Upper lobe of left lung (tissue), 6 donors: ENCODE measurements at places on chromosomes 7 and 10. TPM values are rescaled to one million over a fixed set of nuclear protein-coding genes. Genes with fewer than 3 reads are reported as not detected.
A peak's percentile ranks its signal among the peaks of the same experiment; 100 is the strongest.

Gene BMPER
- 6.1 TPM for total RNA-seq

DNA sequence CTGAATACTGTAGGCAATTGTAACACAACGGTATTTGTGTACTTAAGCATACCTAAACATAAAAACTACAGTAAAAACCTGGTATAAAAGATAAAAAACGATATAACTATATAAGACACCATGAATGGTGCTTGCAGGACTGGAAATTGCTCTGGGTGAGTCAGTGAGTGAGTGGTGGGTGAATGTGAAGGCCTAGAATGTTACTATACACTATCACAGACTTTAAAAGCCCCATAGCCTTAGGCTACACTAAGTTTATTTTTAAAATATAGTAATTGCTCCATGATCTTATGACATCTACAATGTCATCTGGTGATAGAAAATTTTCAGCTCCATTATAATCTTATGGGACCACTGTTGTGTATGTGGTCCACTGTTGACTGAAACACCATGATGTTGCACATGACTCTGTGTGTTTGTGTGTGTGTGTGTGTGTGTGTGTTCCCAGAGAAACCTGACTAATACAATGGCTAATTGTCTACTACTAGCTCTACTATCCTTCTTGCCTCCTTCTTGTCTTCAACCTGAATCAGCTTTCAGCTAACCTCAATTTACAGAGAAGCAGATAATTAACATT is 27.6 kb upstream of the PRPF18 start:
- no peak for DNase-seq

DNA sequence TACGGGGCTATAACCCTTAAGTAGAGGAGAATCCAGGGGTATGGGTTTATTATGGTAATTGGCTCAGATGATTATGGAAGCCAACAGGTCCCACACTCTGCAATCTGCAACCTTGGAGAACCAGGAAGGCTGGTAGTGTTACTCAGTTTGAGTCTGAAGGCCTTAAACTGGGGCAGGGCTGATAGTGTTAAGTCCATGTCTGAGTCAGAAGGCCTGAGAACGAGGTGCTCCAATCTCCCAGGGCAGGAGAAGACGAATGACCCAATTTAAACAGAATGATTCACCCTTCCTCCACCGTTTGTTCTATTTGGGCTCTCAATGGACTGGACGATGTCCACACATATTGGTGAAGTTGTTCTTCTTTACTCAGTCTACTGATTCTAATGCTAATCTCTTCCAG is 244.5 kb upstream of the PTER start:
- no peak for DNase-seq

Gene PTEN
- 114 TPM for total RNA-seq

- DNase-seq: no peak
These were observed 34.6 kb downstream of the KAZALD1 start for GRCh38 chr10:101096378-101096777.

DNA sequence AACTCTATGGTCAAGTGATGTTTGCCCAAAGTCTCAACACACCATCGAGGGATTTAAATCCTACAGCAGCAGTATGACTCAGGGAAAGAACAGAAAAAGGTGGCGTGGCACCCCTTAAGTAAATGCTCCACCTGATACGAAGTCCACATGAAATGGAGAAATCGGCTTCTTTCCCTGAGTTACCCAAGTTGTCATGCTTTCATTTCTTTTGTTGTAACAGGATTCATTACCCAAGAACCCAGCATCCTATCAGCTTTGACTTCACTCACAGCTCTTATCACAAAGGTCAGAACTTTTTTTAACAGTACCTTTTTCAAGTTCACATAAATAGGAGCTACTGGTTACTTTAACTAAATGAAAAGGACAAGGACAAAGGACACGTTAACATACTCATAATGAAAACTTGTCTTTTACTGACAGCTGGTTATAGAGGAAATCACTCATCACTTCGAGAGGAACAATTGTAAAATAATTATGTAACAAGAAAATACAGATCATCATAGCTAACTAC is 219.8 kb upstream of the FRMD4A start:
- no peak for DNase-seq

DNA sequence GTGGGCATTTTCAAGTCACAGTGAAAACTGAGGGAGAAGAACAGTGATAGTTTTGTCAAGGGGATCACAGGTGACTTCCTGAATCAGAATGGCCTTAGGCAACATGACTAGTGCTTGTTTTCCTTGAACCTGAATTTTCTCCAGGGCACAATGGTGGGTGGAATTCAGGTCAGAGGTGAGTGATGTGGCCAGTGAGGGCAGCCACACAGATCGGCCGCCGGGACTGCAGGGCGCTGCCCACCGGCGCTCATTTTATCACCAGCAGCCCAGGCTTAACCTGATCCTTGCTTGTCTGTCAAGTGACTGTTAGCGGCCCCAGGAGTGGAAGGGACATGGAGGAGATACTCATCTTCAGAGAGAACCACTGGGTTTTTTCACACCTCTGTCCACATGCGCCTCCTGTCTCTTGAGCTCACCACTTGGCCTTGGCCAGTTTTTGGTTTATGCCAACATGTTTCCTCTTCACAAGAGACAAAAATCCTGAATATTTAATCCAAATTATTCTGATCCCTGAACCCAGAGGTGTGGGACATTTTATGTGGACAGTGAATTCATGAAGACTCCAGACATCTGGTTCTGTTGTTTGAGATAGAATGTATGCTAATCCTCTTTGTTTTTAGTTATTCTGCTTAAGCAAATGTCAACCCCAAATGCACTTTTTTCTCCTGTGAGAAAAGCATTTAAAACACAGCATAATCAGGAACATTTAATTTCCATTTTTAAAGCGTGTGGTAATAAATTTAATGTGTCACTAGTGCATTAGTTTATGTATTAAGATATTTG is 108.7 kb downstream of the DOCK1 start:
- DNase-seq: peak; percentile 58

- DNase-seq: peak; percentile 12
These were observed 5.2 kb downstream of the ANTXRL start for GRCh38 chr10:46291817-46292572.

DNA sequence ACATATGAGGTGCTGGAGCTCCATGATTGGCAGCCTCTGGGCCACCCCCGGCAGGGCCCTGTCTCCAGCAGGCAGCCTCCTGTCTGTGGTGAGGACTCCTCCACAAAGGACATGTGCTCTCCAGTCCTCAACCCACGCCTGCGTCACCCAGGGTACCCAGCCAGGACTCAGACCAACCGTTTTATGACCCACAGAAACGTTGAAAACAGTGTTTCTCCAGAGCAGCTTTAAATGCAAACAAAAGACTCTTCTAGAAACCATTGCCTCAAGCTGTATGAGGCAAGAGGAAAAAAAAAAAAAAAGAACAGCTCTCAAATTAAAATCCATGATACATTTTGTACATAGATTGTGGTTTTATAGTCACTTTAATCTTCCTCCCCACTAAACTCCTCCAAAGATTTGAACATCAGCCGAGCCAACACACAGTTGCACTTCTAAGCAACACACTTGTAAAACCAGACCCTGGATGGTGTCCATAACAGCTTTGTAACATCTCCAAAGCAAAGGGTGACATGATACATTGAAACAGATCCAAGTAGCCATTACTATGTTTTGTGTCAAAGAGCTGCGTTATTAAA is 175.0 kb upstream of the LYZL2 start:
- no peak for DNase-seq

- peak; percentile 32 for DNase-seq
These were observed 161.6 kb downstream of the PKD1L1 start for GRCh38 chr7:47786557-47787248.

- DNase-seq: no peak
These were observed 6.3 kb downstream of the PLEKHA8 start for GRCh38 chr7:30034501-30034900.

GRCh38 chr7:130118801-130119200 is 48.5 kb downstream of the KLHDC10 start:
- no peak for DNase-seq

- no peak for DNase-seq
These were observed 498 bp upstream of the ST7 start for GRCh38 chr7:116952635-116953371.

Gene TMEM270
- not detected for total RNA-seq

DNA sequence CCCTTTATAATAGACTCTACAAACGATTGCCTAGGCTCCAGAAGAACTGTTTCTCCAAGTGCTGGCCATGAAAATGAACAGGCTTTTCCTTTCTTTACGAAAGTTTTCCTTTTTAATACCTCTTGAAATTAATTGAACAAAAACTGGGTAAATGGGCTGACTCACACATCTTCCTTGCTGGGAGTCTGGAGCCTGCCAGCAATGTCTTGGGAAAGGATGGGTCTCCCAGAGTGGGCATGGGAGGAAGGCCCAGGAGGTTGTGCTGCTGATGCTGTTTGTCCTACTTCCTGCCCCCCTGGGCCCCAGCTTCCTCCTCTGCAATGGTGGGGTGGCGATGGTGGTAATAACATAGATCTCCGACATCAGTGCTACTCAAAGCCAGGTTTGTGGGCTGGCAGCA is 174.1 kb downstream of the RPS24 start:
- DNase-seq: no peak

DNA sequence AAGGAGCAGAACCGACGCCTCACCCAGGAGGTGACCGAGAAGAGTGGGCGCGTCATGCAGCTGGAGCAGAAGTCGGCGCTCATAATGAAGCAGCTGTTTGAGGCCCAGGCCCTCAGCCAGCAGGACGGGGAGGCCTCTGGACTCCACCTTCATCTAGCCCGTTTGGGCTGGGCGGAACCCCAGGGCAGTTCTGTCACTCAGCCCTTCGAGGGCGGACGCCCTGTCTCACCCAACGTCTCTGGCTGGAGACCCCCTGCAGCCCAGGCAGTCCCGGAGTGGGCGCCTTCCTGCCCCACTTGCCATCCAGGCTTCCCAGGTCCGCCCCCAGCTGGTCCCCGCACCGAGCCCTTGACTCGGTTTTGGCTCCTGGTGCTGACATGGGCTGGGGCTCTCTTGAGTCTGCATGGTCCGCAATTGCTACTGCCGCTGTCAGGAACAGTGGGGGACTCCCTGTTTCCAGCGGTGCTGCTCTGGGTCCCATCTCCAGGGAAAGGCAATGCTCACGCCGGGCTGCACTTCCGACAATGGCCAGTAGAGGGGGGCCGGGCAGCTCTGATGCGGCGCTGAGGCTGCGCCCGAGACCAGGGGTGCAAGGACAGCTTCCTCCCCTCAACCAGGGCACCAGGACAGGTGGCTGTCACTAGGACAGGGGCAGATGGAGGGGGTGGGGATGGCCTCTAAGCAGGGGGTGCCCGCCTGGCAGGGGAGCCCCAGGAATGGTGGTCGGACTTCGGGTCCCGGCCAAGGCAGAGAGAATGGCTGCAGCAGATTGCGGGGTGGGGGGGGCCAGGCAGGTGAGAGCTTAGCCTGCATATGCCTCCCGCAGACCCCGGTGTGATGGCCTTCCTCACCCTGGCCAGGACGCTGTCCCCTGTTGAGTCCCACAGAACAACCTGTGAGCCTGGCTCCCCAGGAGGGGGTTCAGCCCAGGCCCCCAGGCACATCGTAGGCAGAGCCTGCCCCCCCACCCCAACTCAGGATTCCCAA is 71.2 kb upstream of the KCTD7 start:
- peak; percentile 74 for DNase-seq

GRCh38 chr7:11026452-11027359 is 53.0 kb downstream of the PHF14 start:
- DNase-seq: no peak

GRCh38 chr10:130740166-130740565 is 571.4 kb downstream of the TCERG1L start:
- DNase-seq: no peak

GRCh38 chr10:22667093-22667480 is 47.3 kb downstream of the PIP4K2A start:
- DNase-seq: no peak

GRCh38 chr7:49789736-49790135 is 16.3 kb downstream of the VWC2 start:
- DNase-seq: peak; percentile 31

- DNase-seq: no peak
These were observed 785 bp downstream of the WDR86 start for GRCh38 chr7:151408839-151409666.

- no peak for DNase-seq
These were observed 139.3 kb downstream of the ELAPOR2 start for GRCh38 chr7:86920154-86920553.

GRCh38 chr7:145224775-145225174 is 388.9 kb upstream of the TPK1 start:
- no peak for DNase-seq

Gene HTR5A
- total RNA-seq: not detected

GRCh38 chr7:7180725-7181449 is 1.5 kb upstream of the C1GALT1 start:
- DNase-seq: no peak

GRCh38 chr10:128499956-128500355 is 373.7 kb upstream of the MKI67 start:
- no peak for DNase-seq

Gene HOXA10
- total RNA-seq: 0.15 TPM

- no peak for DNase-seq
These were observed 145.3 kb downstream of the HTR7 start for GRCh38 chr10:90712529-90712928.

Gene CYP2C19
- 0.20 TPM for total RNA-seq

DNA sequence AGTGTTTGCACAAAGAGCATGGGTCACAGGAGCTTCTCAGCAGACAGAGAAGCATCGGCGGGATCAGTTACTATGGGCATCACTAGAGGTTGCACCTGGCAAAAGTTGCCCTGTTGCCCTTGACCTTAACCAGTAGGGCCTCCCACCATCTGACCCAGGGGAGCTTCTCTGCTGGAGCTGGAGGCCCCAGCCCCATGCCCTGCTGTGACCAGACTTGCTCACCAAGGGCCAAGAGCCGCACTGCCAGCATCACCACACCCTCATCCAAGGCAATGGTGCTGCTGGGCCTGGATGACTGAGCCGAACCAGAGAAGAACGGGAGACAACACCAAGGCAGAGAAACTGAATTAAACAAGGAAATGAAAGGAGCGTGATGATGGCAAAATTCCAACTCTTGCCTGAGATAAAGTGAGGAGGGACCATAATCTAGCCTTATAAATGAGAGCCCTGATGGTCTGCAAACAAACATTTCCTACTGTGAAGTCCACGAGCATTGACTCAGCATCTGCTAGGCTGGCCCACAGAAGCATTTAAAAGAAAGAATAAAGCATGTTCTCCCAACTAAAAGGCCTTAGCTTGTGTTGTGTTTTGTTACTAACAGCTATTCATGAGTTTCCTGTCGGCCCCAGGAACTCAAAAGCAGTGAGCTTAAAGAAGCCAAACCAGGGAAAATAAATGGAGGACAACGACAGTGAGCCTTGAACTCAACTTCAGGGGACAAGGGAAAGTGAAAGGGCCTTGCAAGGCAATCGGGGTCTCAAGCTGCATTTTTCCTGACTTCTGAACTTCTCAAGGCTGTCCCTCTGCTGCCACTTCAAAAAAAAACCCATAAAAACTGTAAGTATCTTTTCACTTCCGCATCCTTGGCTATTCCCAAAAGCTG is 60.4 kb downstream of the AFAP1L2 start:
- DNase-seq: no peak

GRCh38 chr10:132443983-132444876 is 47.2 kb downstream of the PWWP2B start:
- DNase-seq: no peak

- DNase-seq: no peak
These were observed 154.8 kb downstream of the CAMK1D start for GRCh38 chr10:12504176-12504575.

DNA sequence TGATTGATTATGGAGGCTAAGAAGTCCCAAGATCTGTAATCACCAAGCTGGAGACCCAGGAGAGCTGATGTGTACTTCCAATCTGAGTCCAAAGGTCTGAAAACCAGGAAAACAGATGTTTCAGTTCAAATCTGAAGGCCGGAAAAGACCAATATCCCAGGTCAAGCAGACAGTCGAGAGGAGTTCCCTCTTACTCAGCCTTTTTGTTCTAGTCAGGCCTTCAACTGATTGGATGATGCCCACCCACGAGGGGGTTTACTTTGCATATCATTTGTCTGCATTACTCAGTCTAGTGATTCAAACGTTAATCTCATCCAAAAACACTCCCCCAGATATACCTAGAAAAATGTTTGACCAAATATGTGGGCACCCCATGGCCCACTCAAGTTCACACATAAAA is 7.4 kb upstream of the ARID5B start:
- DNase-seq: no peak
